NCI-H1930 (cell line): ENCODE measurements at places on chromosomes 7 and 10.

DNA sequence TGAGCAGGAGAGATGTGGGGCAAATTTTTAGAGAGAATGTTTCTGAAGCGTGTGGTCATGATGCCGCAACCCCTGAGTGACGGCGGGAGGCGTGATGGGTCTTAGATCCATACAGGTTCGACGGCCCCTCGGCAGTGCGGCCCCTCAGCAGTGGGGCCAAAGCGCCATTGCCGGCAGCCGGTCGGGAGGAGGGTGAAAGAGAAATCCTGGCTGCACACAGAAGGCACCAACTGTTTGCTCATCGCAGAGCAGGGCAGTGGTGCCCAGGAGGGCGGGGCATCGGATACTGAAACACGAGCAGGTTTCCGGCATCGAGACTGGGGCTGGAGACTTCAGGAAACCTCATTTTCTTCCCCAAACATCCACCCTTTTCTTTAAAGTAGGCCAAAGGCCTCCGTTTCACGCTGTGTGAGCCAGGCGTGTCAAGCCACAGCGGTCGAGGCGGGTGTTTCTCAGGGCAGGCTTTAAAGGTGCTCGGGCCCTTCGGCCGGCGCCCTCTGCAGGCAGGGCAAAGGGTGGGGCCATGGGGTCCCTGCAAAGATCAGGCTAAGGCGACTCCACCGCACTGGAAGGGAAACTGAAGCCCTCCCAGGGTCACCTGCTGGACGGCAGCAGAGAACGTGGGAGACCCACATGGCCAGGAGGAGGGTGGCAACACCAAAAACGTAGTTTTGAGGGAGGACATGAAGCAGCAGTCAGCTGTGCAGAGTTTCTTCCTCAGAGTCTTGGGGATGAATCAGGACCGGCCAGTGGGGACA is 42.0 kb upstream of the PPP2R2D start:
- no peak for DNase-seq

DNA sequence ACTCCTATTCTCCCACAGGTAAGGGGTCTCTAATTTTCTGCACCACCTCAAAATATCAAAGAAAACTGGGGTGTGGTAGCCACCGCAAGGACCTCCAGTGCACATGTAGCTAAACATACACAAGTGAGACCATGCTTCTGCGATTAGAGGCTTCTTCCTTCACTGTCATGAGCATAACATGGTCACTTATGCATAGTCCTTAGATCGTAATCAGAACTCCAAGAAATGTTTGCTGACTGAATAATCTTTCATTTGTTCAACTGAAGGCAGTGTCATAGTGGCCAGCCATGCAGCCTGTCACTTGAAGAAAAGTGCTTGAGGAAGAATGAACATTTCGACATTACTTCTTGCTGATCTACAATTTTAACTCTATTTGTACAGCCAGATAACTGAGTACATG is 14.6 kb downstream of the TWIST1 start:
- DNase-seq: no peak

GRCh38 chr10:58107506-58107905 is 160.2 kb downstream of the IPMK start:
- no peak for DNase-seq

- no peak for DNase-seq
Measured at GRCh38 chr7:54917613-54918391, 101.0 kb upstream of the EGFR start.

DNA sequence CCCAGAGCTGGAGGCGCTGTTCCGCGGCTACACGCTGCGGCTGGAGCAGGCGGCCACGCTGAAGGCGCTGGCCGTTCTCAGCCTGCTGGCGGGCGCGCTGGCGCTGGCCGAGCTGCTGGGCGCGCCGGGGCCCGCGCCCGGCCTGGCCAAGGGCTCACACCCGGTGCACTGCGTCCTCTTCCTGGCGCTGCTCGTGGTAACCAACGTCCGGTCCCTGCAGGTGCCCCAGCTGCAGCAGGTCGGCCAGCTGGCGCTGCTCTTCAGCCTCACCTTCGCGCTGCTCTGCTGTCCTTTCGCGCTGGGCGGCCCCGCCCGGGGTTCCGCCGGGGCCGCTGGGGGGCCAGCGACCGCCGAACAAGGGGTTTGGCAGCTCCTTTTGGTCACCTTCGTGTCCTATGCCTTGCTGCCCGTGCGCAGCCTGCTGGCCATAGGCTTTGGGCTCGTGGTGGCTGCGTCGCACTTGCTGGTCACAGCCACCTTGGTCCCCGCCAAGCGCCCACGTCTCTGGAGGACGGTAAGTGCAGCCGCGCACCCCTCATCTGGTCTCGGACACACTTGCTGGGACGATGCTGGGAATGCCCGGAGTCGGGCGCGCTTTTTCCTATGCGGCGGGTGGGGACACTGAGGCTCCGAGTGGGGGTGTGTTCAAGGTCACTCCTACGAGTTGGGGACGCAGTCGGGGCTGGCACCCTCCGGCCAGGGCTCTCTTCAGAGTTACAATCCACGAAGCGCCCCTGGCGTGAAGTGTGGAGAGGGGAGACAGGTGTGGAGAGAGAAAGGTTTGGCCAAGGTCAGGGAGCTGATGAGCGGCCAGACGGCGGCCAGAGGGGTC is 717 bp downstream of the ADCY1 start:
- peak; percentile 53 for DNase-seq

DNA sequence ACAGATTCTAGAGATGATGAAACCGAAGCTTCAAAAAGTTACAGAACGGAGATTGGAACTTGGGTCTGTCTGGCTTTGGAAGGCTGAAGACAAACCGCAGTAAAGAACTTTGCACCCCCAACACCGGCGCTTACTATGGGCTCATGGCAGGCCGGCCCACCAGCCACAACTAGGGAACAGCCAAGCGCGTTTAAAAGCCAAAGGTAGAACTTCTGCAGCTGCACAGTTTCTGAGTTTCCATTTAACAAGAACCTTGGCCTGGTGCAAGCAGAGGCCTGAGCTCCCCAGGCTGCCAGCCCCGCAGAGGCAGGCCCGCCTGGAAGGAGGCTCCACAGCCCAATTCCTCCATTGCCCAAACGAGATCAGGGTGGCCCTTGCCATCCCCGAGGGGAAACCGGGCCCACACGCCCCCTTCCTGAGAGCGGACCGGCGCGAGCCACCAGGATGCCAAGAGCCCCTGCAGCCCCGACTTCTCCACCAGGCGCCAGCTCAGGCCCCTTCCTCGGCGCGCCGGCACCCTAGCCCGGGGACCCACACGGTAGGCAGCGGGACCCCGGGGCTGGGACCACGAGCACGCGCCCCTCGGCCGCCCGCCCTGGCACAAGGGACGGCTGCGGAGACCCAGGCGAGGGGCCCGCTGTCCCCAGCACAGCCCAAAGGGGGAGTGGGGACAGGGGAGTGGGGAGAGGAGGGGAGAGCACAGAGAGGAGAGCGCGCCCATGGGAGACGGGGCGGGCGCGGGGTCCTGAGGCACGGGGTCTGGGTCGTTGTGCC is 566 bp downstream of the MAD1L1 start:
- DNase-seq: no peak

DNA sequence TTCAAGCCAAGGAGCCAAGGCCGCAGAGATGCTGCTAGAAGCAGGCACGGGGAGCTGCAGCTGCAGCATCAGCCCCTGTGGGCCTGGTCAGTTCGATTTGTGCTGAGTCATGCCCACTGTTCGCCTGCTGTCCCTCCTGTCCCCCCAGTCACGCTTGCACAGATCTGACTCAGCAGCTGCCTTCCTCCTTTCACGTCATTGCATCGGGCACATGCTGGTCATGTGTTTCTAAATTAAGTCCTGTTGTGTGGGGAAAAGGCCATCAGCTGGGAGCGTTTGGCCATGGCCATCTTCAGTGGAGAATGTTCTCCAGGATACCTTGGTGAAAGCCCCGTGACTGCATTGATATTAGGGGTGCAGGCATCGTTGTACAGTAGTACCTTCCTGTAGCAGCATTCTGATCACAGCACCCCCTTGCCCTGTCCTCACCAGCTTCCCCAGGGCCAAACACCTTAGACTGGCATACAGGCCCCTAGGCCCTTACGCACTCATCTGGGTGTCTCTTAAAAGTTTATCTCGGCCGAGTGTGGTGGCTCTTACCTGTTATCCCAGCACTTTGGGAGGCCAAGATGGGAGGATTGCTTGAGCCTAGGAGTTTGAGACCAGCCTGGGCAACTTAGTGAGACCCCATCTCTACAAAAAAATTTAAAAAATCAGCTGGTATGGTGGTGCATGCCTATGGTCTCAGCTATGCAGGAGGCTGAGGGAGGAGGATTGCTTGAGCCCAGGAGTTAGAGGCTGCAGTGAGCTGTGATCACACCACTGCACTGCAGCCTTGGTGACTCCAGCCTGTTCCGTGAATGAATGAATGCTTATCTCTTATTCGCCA is 23.2 kb downstream of the POR start:
- peak; percentile 60 for DNase-seq

- no peak for DNase-seq
Measured at GRCh38 chr10:106973288-106973687, 191.2 kb downstream of the SORCS1 start.

- no peak for DNase-seq
Measured at GRCh38 chr10:71727738-71728737, 8.5 kb upstream of the C10orf105 start.

DNA sequence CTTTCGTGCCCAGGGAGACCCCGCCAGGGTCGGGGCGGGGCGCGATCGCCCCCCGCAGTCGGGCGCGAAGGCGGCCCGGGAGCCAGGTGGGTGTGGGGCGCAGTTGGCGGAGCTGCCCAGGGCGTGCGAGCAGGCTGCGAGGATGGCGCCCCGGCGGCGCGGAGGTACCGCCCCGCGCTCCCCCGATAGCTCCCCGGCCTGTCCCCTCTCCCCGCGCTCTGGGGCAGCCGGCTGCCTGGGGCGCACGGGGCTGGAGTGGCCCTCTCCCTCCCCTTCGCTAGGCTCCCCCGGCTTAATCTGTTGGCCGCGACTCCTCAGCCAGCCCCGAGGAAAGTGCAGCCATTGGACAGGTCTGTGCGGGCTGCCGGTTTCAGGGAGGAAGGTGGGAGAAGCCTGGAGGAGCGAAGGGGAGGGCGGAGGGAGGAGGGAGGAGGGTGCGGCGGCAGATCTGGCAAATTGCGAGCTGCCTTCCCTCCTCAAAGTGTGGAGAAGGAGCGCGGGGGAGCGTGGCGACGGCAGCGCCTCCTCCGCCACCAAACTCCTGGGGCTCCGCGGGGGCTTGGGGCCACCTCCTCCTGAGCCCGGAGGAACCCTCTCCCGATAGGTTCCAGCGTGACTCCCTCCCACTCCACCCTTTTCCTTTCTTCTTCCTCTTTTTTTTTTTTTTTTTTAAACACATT is 361 bp upstream of the PLXDC2 start:
- DNase-seq: no peak

DNA sequence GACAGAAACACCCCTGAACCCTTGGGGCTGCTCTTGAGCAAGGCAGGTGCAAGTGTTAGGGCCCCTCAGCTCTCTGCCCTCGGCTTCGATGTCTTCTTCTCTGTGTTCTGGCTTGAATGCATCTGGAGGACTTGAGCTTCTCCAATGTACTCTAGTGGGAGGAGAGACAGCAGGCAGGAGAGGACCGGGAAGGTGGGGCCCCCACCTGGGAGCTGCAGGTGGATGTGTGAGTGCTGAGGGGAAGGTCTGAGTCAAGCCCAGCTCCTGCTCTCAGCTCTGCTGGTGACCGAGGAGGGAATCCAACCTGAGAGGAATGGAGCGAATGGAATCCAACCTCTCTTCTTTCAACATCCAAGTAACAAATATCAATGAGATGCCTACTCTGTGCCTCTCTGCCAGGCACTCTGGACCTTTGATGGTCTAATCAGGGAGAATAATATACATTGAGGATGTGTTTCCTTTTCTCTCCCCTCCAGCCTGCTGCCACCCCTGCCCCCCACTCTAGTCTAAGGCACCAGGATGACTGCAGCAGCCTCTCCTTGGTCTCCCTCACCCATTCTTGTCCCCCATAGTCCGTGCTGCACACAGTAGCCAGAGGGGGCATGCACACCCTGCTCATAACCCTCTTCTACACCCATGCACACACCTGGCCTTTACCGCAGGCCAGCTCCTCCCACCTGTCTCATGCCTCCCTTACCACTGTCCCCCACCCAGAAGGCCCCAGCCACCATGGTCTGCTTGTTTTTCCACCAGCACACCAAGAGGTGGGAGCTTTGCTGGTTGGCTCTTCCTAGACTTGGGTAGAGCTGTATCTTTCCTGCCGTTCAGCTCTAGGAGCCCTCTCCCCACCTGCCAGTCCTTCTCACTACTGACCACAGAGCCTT is 13.6 kb downstream of the TBATA start:
- no peak for DNase-seq

DNA sequence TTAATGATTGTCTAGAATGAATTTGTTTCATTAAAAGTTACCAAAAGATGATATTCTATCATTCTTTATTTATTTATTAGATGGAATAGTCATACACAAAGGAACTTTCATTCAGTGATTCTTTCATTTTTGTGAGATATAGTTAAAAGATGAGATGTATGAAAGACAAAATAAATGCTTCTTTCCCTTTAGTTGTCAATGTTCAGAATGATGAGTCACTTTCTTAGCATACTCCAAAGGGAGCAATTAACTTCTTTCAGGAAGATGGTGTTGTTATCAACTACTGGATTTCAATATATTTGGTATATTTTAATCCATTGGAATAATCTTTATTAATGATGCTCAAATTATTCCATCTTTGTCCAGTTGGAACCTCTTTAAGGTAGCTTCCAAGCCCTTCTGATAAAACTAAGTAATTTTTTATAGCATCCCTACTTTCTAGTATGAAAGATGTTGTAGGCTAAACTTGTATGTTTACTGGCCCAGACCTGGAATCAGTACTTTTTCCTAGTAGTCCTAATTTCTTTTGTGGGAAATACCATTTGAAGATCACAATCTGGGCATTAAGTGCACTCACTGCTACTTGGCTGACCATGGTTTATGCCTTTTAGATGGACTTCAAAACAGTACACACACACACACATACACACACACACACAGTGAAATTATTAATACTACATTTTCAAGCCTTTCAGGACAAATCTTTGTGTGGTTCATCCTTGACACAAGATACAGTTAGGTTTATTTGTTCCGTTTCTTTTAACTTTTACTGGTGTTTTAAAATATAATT is 2.5 kb downstream of the GIMAP7 start:
- DNase-seq: no peak

GRCh38 chr7:22860337-22860736 is 37.7 kb upstream of the TOMM7 start:
- no peak for DNase-seq

- DNase-seq: no peak
Measured at GRCh38 chr10:98980353-98980752, 255.3 kb downstream of the HPSE2 start.

GRCh38 chr7:31028006-31028405 is 24.1 kb upstream of the ADCYAP1R1 start:
- DNase-seq: no peak

DNA sequence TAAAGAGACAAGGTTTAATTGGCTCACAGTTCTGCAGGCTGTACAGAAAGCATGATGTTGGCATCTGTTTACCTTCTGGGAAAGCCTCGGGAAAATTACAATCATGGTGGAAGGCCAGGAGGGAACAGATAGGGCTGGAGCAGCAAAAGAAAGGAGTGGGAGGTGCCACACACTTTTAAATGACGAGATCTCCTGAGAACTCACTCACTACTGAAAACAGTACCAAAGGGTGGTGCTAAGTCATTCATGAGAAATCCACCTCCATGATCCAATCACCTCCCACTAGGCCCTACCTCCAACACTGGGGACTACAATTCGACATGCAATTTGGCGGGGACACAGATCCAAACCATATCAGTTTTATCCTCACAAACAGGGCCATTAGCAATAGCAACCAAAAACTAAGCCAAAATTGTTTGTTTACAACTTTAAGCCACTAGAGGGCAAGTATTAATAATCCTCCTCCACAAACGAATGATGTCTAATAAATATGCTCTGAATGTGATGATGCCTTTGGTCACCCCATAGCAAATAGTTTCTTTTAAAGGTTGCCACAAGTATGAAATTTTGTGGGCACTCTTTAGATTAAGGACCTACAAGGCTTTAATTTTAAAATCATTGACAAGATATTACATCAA is 129.2 kb upstream of the NRBF2 start:
- no peak for DNase-seq

- no peak for DNase-seq
Measured at GRCh38 chr7:4959893-4960292, 906 bp upstream of the MMD2 start.
